ENCODE measurements at places on chromosomes 7 and 10. TPM values are rescaled to one million over a fixed set of nuclear protein-coding genes. Genes with fewer than 3 reads are reported as not detected.

The SFTPA2 gene
- not detected for total RNA-seq

The FAM24B gene
- total RNA-seq = 2.2 TPM

The GIMAP8 gene
- total RNA-seq = 0.39 TPM

The CALML3 gene
- not detected for total RNA-seq

The GIMAP6 gene
- 1.0 TPM for total RNA-seq

The ASZ1 gene
- total RNA-seq = 0.24 TPM

The COX19 gene
- total RNA-seq = 6.2 TPM

The GBF1 gene
- total RNA-seq = 39.0 TPM

The MALRD1 gene
- 0.08 TPM for total RNA-seq

The GIMAP1 gene
- under 0.01 TPM for total RNA-seq

The ZNF804B gene
- not detected for total RNA-seq

The ATP6V0A4 gene
- total RNA-seq = not detected

The PDK4 gene
- total RNA-seq = 1.2 TPM

The KIF11 gene
- 23.1 TPM for total RNA-seq

The VAX1 gene
- not detected for total RNA-seq

The PRSS37 gene
- total RNA-seq = not detected

The LRRC17 gene
- 455 TPM for total RNA-seq

The CCDC3 gene
- 4.7 TPM for total RNA-seq

The PROSER2 gene
- total RNA-seq = 10.5 TPM

The PNLIPRP1 gene
- total RNA-seq = not detected

The GRM3 gene
- not detected for total RNA-seq

The ABCB1 gene
- not detected for total RNA-seq

The AKR1C1 gene
- total RNA-seq = 72.8 TPM

The DNAJC30 gene
- 7.6 TPM for total RNA-seq

The MACC1 gene
- total RNA-seq = 0.24 TPM

The EN2 gene
- not detected for total RNA-seq

The VPS41 gene
- total RNA-seq = 23.7 TPM

The ALOX5 gene
- total RNA-seq = 0.08 TPM

The HEPACAM2 gene
- total RNA-seq = not detected

The IGF2BP3 gene
- total RNA-seq = 44.3 TPM

The ASIC3 gene
- 0.96 TPM for total RNA-seq

The CYP3A4 gene
- total RNA-seq = not detected

The ANKRD2 gene
- total RNA-seq = 2.5 TPM

The CDK14 gene
- total RNA-seq = 26.3 TPM

The ANKRD7 gene
- 0.91 TPM for total RNA-seq

The POLD2 gene
- 95.9 TPM for total RNA-seq

The EPHB4 gene
- total RNA-seq = 48.5 TPM

The NPY4R gene
- 0.13 TPM for total RNA-seq

The GPER1 gene
- 1.4 TPM for total RNA-seq

The FLNC gene
- 98.9 TPM for total RNA-seq

The FAM25G gene
- total RNA-seq = not detected

The ZNF239 gene
- 3.6 TPM for total RNA-seq

The MRLN gene
- total RNA-seq = not detected

The CAMK1D gene
- total RNA-seq = 2.6 TPM

The TLL2 gene
- 0.26 TPM for total RNA-seq

The GATA3 gene
- total RNA-seq = 0.26 TPM

The ETV1 gene
- total RNA-seq = 20.8 TPM

The TMEM72 gene
- total RNA-seq = not detected

The HOXA2 gene
- total RNA-seq = 2.8 TPM
